ENCODE measurements at places on chromosomes 3 and 15. TPM values are rescaled to one million over a fixed set of nuclear protein-coding genes. Genes with fewer than 3 reads are reported as not detected.

- DNase-seq: no peak
These were observed 38.4 kb downstream of the PAQR5 start for GRCh38 chr15:69337138-69337537.

- DNase-seq: no peak
These were observed 219.3 kb upstream of the PRICKLE2 start for GRCh38 chr3:64444490-64445108.

DNA sequence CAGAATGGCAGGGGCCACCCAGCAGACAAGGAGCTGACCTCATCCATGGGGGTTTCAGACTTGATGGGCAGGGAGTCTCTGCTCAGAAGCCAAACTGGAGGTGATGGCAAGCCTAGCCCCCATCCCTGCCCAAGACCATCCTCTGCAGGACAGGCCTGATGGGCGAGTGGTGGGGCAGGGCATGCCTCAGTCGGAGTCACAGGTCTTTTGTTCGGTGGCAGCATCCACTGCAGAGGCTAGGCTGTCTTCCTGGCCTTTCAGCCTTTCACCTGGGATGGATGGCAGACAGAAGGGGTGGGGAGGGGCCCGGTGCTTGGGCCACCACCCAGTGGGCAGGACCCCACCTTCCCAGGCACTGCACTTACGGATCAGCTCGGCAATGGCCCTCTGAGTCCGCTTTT lies 44.4 kb downstream of the PTH1R start:
- DNase-seq: peak; percentile 53

- no peak for DNase-seq
These were observed 108.4 kb upstream of the DPH6 start for GRCh38 chr15:35654332-35654731.

DNA sequence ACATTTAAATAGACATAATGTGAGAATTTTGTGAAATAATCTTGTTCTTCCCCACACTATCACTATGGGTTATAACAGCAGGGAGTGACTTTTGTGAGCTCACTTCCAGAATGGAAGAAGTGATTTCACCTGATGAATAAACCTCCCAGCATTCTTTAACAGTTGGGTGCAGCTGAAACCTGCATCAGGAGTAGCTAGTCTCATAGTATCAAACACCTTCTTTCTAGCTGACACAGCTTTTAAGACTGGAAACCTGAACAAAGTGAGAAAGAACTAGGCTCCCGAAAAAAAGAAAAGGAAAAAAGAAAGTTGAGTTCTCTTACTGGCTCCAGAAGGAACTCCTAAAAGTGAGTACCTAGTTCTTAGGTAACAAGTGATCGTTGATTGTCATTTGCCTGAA lies 61.1 kb upstream of the UNC13C start:
- no peak for DNase-seq

DNA sequence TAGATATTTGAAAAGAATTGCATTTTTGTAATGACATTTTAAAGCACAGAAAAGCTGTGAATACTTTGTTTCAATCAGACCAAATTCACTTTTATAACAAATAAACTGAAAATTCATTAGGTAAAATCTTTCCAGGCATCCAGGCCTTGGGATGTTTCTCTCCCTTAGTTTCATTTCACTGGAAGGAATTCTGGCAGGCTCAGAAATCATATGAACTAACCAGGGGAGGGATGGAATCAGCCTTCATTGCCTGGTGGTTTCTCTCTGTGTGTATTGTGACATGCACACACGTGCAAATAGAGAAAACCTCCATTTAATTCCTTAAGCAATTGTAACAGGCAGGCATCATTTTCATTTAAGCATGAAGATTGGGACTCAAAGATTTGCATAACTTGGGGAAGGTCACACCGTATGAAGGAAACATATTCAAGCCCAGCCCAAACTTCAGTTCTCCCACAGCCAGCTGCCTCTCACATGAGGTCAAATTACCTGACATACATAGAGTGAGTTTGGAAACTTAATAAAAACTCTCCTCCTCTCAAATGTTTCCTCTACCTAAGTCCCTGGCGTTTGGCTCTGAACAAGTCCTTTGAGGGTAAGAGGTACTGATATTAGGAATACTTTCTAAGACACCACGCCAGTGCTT lies 376.1 kb upstream of the MCTP2 start:
- DNase-seq: no peak

GRCh38 chr3:175457301-175457700 lies 598.2 kb downstream of the NAALADL2 start:
- DNase-seq: no peak

GRCh38 chr15:65766422-65767263 lies 25.4 kb downstream of the DENND4A start:
- no peak for DNase-seq

- DNase-seq: no peak
These were observed 53.0 kb upstream of the CTDSPL start for GRCh38 chr3:37808656-37809055.

GRCh38 chr15:78016860-78017259 lies 60.7 kb downstream of the TBC1D2B start:
- DNase-seq: peak; percentile 63

DNA sequence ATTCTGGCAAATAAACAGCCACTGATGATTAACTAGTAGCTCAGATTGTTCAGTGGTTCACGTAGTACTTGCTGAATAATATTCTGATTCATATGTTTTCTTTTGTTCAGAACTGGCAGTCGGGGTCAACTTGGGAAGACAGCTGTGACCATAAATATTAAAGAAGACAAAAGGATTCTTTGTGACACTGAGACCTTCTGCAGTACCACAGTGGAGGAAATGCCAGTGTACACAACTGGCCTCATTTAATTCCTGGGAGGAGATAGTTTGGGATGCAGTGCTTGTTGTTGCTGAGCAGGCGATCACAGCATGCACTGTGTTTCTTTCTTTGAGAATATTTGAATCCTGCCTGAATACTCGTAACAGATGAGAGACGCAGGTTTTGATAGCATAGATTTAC lies 26.7 kb upstream of the MCF2L2 start:
- no peak for DNase-seq

DNA sequence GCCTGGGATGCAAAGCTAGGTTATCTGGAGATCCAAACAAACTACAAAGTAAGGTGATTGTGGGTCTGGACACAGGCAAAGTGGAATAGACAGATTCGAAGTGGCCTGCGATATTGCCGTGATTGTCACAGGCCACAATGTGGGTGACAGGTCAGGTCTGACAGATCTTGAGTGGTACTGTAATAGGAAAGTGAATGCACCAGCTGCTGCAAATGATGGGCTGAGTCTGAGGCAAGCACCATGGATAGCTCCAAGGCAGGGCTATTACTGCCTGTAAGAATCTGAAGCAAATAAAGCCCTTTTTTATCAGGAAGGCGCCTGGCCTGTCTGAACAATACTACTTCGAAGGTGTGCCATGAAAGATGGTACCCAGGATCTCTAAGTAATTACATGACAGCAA lies 10.0 kb downstream of the ARMC8 start:
- DNase-seq: no peak

The STRIT1 gene
- total RNA-seq: not detected

The CTSH gene
- 129 TPM for total RNA-seq

The CCK gene
- total RNA-seq: not detected

The BLM gene
- total RNA-seq: 3.1 TPM

The CCDC71 gene
- 14.1 TPM for total RNA-seq
